ENCODE measurements at places on chromosomes 2 and 18.

GRCh38 chr2:19753818-19754217 lies 148.0 kb downstream of the TTC32 start:
- DNase-seq, result no peak

DNA sequence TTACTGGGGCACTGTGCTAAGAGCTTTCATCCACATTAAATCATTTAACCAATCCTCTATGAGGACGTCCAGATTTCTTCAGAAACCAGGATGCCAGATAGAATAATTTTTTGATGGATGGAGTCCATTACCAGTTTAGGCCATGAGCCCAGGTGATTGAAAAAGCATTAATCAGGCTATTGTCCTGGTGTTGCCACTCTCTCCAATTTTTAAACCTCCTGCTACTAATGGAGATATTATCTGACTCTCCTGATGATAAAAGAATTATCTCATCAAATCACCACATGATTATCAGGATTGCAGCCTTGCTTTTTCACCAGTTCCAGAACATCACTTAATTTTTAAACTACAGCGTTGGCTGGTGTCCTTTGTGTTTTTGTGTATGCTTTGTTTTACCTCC lies 402.2 kb downstream of the CLIP4 start:
- DNase-seq, result no peak

DNA sequence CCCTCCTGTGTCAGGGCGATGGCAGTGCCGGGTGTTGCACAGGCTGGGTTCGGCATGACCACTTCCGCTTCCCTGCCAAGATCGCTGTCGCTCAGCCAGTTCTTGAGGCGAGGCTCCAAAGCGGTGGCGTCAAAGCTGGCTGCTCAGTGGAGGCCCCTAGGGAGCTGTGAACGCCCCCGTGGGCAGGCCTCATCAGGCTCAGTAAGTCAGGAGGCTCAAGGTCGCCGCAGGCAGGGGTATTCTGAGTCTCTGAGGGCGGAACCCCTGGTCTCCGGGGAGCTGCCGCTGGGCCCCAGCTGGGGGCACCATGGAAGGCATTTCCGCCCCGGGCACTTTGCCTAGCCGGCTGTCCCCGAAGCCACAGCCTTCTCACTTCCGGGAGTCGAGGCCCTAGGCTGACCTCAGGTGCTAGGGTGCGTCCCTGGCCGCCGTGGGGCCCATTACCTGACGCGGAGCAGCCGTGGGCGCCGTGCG lies 210.4 kb downstream of the SOCS6 start:
- no peak for DNase-seq

GRCh38 chr2:167787021-167787420 lies 460.4 kb downstream of the STK39 start:
- no peak for DNase-seq

GRCh38 chr18:48639772-48640432 lies 101.1 kb downstream of the CTIF start:
- DNase-seq, result no peak

GRCh38 chr2:27870724-27871123 lies 19.5 kb downstream of the RBKS start:
- DNase-seq, result no peak

DNA sequence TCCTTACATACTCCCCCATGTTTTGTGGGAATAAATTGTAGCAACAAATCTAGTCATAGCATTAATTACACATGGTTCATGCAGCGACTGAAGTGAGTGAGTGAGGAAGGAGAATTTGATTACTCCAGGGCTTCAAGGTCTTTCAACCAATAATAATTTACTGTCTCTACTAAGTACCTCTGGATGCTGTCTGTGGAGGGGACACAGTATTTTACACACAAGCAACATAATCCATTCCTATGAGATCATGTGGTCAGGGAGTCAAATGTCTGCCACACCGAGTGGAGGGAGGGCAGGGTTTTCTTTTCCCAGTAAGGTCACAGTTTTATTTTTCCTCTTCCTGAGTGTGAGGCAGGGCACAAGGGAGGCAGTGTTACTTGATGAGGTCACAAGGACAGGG lies 334.7 kb upstream of the CELF4 start:
- DNase-seq, result no peak

DNA sequence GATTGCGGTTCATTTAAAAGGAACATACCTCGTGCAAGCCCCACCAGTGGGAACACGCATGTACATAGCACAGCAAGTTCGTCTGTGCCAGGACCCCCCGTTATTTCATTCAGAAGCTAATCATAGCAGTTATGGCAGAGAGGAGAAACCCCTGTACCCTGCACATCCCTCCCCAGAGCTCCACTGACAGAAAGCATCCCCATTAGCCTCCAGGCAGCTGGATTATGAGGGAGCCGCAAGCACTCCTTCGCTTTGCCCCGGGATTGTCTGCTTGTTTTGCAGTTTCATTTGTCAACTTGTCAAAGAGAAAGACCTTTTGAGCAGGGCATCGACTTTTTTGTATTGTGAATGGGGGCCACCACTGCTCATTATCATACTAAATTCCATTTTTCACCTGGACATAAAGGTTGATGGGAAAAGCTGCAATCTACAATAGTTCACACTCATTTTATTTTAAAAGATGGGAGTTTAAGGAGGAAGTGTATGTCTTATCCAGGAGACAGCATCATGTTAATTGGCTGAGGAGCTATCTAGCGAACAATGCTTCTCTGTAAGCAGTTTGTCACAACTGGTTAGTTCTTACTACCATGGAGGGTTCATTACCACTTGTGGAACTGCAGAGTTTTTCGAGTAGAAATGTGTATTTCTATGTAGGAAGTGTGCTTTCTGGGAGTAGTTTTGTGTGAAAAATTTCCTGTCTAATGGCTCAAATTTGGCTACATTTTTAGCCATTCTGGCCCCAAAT lies 255.3 kb downstream of the THSD7B start:
- DNase-seq, result no peak
